Activated CD4-positive, alpha-beta T cell treated with anti-CD3 and anti-CD28 coated beads for 36 hours (primary cell): ENCODE measurements at places on chromosomes 6 and 20. TPM values are rescaled to one million over a fixed set of nuclear protein-coding genes. Genes with fewer than 3 reads are reported as not detected.

Gene THBS2
- not detected for total RNA-seq

Gene TCF21
- not detected for total RNA-seq

DNA sequence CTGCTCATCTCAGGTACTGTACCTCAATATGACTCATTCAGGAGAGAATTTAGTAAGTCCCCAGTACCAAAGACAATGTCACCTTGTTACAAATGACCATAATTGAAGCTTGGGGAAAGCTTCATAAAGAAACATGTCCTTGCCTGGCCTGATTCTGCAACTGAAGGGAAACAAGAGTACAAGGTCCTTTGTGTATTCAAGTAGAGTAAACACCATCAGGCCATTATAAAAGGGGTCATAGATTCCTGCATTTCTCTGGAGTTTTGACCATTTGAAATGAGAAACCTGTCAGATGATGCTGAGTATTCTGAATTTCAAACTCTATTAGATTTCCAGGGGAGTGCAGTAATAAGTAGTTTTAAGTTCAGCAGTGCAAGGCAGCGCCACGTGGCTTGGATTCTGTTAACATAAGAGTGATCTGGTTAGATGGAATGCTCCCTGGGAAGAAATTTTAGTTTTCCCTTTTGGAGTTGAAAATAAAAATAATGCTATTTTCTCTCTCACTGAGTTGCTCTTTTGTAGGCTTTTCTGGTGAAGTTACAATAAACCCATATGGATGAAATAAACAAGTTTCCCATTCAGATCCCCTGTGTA lies 1054.3 kb downstream of the EPHA7 start:
- H3K27ac ChIP-seq, result no peak overlapping the region
- no peaks in the 10 kb centered on the region for H3K4me1 ChIP-seq
- H3K4me3 ChIP-seq, result no peak overlapping the region
- H3K36me3 ChIP-seq, result no peaks in the 10 kb centered on the region
- DNase-seq, result no peak

DNA sequence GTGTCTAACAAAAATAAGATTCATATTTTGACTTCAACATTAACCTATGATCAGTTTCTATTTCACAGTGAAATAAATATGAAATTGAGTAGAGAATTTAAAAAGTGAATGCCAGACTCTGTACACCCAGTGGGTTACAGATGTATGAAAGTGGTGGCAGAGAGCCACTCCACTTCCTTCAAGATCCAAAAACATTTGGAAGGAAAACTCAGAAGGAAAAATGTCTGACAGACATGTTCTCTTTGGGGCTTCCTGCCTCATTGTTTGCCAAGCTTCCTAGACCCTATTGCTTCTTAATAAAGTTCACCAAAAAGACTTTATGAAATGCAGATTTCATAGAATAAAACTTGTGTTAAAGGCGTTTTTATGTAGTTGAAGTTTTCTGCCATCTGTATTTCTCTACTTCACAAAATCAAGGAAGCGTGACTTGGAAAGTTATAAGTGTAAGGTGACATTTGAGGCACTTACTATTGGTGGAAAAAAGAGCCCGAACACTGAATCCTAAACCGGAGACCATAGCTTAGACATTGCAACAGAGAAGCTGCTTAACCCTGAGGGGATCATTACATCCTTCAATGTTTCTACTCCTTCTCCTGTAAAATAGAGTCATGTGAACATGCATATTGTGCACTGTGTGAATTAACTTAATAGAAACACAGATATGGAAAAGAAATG lies 12.8 kb downstream of the HMGCLL1 start:
- H3K27me3 ChIP-seq, result no peaks in the 10 kb centered on the region
- DNase-seq, result no peak
- H3K4me1 ChIP-seq, result no peaks in the 10 kb centered on the region
- H3K36me3 ChIP-seq, result no peaks in the 10 kb centered on the region

- peaks cover 36% of the 10 kb centered on the region for H3K27me3 ChIP-seq
- DNase-seq, result no peak
- no peaks in the 10 kb centered on the region for H3K4me1 ChIP-seq
- H3K27ac ChIP-seq, result no peak overlapping the region
These were observed 48.8 kb downstream of the NPEPL1 start for GRCh38 chr20:58741384-58741783.

GRCh38 chr6:161353208-161353613 lies 79.3 kb upstream of the AGPAT4 start:
- H3K27ac ChIP-seq, result no peak overlapping the region
- no peak for DNase-seq
- H3K36me3 ChIP-seq, result no peaks in the 10 kb centered on the region
- H3K27me3 ChIP-seq, result no peaks in the 10 kb centered on the region

DNA sequence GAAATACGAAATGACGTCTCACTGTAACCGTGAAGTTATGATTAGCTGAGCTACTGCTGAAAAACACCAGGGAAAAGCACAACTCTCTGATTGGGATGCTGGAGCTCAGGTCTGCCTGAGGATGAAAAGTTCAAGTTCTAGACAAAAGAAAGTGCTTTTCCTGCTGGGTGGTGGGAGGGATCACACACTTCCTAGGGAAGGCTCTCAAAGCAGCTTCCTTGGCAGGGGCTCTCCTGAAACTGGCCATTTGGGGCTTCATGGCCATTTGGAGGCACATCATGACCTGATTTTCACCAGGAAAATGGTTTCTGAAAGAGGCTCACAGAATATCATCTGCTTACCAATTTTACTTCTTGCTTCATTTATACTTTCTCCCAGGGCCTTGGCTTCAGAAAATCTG lies 97.1 kb upstream of the KCNK16 start:
- no peaks in the 10 kb centered on the region for H3K4me1 ChIP-seq
- no peak for DNase-seq
- H3K27me3 ChIP-seq, result no peaks in the 10 kb centered on the region

DNA sequence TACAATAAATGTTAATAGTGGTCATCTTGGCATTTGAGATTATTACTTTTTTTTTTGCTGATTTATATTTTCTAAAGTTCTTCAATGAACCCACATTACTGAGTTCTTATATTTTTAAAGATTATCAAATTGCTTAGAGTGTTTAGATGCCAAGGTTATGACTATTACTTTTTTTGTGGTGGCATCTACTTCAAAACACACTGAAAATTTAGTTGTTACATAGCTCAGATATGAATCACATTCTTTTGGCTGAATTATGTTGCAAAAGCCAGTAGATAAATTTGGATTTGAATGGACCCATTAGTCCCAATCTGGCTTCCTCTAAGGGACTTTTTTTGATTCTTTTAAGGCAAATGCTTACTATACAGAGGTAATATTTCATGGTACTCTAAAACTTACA lies 8.9 kb downstream of the UTRN start:
- DNase-seq, result no peak
- H3K4me1 ChIP-seq, result peaks cover 6% of the 10 kb centered on the region
- H3K27me3 ChIP-seq, result peaks cover 3% of the 10 kb centered on the region
- H3K36me3 ChIP-seq, result no peaks in the 10 kb centered on the region
- no peak overlapping the region for H3K4me3 ChIP-seq

- H3K4me1 ChIP-seq, result peaks cover 8% of the 10 kb centered on the region
- H3K4me3 ChIP-seq, result no peak overlapping the region
- H3K27me3 ChIP-seq, result no peaks in the 10 kb centered on the region
These were observed 11.0 kb downstream of the FRS3 start for GRCh38 chr6:41768545-41769308.

DNA sequence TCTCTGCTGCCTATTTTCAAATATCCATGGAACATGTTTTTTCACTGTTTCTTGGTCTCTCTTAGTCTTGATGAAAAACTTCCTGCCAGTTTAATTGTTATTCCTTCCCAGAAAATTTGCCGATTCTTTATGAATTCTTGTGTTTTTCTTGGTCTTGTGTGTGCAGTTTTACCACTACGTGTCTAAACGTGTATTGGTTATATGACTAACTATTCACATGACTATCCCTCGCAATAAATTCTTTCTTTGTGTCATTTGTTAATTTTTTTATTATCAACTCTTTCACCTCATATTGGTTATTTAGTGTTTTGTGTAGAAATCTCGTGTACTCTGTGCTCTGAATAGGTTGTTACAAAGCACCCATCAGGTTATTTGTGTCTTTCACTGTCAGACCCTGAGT lies 315.4 kb downstream of the HAO1 start:
- no peaks in the 10 kb centered on the region for H3K27me3 ChIP-seq
- H3K27ac ChIP-seq, result no peak overlapping the region
- DNase-seq, result no peak
- H3K4me1 ChIP-seq, result no peaks in the 10 kb centered on the region
- H3K36me3 ChIP-seq, result no peaks in the 10 kb centered on the region

DNA sequence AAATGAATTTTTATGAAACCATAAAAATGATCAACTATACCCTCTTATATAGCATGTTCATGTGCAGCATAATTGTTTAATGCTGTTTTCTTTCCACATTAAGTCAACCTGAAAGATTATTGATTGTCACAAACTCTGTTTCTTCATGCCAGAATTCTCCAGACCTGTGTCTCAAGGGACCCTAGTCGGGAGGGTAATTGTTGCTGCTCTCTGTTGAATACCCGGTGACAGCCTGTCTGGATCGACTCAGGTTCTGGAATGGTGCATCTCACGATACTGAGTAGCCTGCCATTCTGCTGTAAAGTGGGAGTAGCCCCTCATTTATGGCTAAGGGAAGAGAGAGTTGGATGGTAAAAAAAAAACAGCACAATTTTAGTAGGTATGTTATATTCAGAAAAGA lies 449.9 kb upstream of the SOX4 start:
- no peaks in the 10 kb centered on the region for H3K27me3 ChIP-seq
- H3K27ac ChIP-seq, result no peak overlapping the region
- no peak overlapping the region for H3K4me3 ChIP-seq
- no peaks in the 10 kb centered on the region for H3K4me1 ChIP-seq
- no peak for DNase-seq
